ENCODE measurements at places on chromosomes 5 and 9. TPM values are rescaled to one million over a fixed set of nuclear protein-coding genes. Genes with fewer than 3 reads are reported as not detected.

POLR1E gene
- 19.3 TPM for polyA plus RNA-seq

ALDOB gene
- not detected for polyA plus RNA-seq

LECT2 gene
- polyA plus RNA-seq, result not detected

- DNase-seq, result peak; percentile 31
Measured at GRCh38 chr9:5442400-5443011, 4.8 kb upstream of the PLGRKT start.

DNA sequence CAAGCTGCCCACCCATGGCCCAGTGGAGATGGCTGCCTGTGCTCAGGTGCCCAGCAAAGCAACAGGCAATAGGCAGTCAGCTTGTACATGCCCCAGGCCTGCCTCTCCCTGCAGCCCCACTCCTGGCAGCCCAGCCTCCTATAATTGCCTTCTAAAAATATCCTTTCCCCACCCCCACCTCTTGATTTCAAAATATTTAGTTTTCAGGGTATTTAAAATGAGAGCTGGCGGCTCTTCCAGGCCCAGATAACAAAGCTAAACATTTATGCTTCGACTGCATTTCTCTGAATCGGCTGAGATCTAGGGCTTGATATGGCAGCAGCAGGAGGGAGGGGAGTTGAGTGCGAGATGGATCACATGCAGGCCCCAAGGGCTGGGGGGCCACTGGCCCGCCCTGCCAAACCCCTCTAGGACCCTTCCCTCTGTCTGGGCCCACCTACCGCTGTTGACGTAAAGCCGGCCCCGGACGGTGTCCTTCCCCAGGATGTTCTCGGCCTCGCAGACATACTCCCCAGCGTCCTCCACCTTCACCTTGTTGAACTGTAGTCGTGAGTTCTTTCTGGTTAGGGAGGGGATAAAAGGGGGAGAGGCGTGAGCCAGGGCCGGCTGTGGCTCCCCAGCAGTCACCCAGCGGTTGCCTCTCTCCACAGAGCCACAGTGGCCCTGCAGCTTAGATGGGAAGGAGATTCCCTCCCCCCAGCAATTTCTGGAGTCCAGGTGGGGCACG lies 85.0 kb downstream of the PSD2 start:
- DNase-seq, result no peak

- peak; percentile 50 for DNase-seq
Measured at GRCh38 chr9:34437006-34437925, 21.1 kb downstream of the FAM219A start.

DNA sequence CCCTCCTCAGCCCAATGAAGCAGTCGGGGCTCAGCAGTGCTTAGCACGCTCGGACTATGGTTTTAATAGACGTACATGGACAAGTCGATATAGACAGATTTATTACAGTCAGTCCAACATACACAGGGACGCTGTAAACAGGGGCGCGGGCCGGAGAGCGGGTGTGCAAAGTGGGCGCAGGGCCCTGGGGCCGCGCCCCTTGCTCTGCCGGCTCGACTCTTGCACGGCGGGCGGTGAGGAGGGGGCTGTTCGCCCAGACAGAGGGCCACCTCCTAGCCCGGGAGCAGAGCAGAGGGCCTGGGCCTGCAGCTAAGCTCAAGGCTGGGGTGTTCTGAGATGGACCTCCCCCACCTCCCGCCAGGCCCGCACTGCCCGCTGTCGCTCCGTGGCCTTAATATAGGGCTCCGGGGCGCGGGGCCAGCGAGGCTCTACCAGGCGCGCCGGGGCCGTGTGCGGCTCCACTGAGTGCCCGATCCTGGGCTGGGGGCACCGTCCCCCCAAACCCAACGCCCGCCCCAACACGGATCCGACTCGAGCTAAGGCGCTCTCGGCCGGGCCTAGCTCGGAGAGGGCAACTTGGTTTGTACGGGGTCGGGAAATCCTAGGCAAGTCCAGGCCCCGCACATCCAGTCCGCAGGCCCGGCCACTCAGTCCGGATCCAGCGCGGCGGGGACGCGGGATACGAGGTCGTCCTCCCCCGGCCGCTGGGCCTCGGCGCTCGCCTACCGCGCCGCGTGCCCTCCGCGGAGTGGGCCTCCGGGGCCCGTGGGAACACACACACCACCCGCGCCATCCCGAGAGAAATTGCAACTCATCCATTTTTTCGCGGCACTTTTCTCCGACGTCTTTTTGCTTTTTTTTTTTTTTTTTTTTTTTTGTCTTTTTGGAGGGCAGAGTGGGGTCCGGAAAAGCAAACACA lies 6.1 kb downstream of the PITX1 start:
- no peak for DNase-seq

CSF1R gene
- 10.4 TPM for polyA plus RNA-seq

- no peak for DNase-seq
Measured at GRCh38 chr9:116490321-116490720, 196.8 kb upstream of the TRIM32 start.

DNA sequence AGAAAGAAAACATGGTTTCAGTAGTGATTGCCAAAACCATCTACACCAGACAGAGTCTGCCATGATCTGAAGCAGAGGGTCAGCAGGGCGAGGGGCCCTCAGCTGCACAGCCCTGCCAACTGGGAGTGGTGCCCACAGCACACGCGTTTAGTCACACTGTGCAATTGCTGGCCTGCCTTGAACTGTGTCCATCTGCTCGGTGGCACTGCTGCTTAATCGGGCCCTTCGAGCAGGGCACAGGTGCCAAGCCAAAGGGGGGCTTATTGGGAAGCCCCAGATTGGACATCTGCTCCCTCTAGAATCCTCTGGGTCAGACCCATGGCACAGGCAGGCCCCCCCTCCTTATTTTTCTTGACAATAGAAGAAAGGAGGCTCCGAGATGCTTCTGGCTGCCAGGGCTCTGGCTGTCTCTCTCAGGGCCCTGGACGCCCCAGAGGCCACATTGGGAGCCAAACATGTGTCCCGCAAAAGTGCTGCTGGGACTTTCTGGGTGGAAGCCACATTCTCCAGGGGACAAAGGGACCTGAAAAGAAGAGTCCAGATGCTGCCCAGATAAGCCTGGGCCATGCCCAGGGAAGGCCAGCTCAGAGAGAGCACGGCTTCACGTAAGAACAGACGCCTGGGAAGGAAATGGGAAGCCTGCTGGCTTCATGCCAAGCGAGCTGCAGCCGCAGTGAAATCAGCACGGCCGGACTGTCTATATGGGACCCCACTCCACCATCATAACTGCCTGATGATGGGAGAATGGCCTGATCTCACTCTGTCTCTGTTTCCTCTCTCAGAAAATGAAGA lies 349.2 kb downstream of the GADD45G start:
- peak; percentile 11 for DNase-seq

BNC2 gene
- 6.5 TPM for polyA plus RNA-seq

GRCh38 chr5:58498340-58498942 lies 7.2 kb downstream of the GAPT start:
- DNase-seq, result no peak

SDHA gene
- polyA plus RNA-seq, result 224 TPM

- no peak for DNase-seq
Measured at GRCh38 chr9:124174433-124174832, 83.3 kb upstream of the NEK6 start.

- no peak for DNase-seq
Measured at GRCh38 chr5:37710965-37711364, 128.9 kb downstream of the GDNF start.

DNA sequence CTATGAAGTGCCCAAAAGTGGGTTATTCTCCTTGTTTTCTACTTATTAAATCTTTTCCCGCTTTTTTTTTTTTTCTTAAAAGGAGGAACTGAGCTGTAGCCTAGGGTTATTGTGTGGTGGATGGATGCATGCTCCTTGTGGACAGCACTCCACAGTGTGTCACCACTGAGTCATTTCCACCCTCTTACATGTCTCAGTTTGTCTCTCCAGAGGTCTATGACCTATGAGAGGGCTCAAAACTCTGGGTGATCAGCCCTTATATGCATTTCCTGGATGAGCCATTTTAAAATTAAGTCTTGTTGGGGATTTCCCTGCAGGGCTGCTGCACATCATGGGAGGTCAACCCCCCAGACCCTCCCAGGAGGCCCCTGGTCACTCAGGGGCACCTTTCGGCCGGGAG lies 102.2 kb upstream of the MOCS2 start:
- DNase-seq, result no peak

GRIN1 gene
- polyA plus RNA-seq, result not detected

PLPPR1 gene
- not detected for polyA plus RNA-seq

- no peak for DNase-seq
Measured at GRCh38 chr5:72596956-72597355, 89.7 kb upstream of the ZNF366 start.

REEP2 gene
- polyA plus RNA-seq, result 0.48 TPM

GRCh38 chr5:172452398-172453205 lies 1.7 kb downstream of the SH3PXD2B start:
- DNase-seq, result no peak

FOXI1 gene
- polyA plus RNA-seq, result not detected

DNA sequence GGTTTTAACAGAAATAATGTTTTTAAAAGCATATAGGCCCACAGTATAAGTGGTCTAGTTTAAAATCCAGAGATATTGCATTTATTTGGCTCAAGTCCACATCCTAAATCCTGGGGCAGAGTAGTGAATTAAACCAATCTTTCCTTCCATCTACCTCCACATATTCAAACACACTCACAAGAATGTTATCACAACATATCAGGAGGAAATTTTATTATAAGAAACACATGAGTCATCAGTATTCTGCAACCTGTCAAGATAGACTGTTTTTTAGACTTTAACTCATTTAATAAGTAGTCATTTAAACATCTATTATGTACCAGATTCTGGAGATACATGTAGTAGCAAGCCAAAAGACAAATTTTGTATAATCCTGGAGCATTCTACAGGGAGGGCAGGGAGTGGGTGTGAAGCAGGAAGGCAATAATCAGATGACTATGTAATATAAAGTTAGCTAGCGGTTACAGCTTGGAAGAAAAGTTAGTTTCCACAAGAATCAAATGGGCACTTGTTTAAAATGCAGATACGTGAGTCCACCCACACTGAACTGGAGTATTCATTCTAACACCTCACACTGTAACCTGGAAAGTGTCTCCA lies 187.3 kb upstream of the PIK3R1 start:
- DNase-seq, result no peak

DNA sequence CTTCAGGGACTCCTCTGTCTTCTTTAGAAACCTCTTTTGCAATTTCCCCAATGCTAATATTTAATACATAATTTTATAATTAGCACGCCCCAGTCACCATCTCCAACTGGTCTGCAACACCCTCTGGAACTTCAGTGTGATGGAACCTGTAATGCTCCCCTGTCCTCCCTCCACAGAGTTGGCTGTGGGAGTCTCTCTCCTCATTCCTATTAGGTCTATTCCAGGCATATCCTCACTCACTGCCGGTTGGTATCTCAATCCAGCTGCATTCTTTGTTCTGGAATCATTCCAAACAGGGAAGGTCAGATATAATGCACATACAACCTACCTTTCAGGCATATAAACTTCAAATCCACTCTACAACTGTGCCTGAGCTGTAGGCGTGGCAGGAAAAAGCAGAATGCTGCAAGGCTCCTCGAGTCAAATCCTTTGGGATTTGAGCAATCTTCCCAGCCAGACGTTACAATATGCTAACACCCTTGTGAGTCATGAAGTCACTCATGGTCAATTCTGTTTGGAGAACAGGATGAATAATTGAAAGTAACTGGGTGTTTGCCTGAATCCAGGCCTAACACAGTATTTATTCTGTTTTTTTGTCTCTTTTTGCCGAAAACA lies 293.8 kb downstream of the CWC27 start:
- no peak for DNase-seq

DNA sequence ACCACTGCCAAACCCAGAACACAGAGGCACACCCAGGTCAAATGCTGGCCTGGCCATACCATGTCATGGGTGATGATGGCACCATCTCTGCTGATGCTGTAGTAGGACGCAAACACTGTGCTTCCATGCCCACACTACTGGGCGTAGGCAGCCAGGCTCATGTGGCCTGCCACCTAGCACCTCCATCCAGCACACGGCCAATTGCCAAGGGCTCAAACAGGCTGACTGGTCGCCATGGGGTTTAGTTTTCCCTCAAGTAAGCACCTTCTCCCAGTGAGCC lies 39.4 kb downstream of the BICD2 start:
- no peak for DNase-seq

KIAA0825 gene
- 0.52 TPM for polyA plus RNA-seq

GRCh38 chr9:92550765-92551164 lies 15.0 kb upstream of the ECM2 start:
- no peak for DNase-seq

IFNA21 gene
- not detected for polyA plus RNA-seq

- DNase-seq, result no peak
Measured at GRCh38 chr5:30959238-30959637, 234.2 kb upstream of the CDH6 start.

- no peak for DNase-seq
Measured at GRCh38 chr9:70466976-70467561, 52.6 kb upstream of the KLF9 start.

- DNase-seq, result no peak
Measured at GRCh38 chr9:91223000-91223399, 138.7 kb downstream of the AUH start.

GFI1B gene
- not detected for polyA plus RNA-seq

AGXT2 gene
- not detected for polyA plus RNA-seq

GRCh38 chr5:93151896-93152295 lies 429.1 kb downstream of the NR2F1-AS1 start:
- DNase-seq, result no peak

DNA sequence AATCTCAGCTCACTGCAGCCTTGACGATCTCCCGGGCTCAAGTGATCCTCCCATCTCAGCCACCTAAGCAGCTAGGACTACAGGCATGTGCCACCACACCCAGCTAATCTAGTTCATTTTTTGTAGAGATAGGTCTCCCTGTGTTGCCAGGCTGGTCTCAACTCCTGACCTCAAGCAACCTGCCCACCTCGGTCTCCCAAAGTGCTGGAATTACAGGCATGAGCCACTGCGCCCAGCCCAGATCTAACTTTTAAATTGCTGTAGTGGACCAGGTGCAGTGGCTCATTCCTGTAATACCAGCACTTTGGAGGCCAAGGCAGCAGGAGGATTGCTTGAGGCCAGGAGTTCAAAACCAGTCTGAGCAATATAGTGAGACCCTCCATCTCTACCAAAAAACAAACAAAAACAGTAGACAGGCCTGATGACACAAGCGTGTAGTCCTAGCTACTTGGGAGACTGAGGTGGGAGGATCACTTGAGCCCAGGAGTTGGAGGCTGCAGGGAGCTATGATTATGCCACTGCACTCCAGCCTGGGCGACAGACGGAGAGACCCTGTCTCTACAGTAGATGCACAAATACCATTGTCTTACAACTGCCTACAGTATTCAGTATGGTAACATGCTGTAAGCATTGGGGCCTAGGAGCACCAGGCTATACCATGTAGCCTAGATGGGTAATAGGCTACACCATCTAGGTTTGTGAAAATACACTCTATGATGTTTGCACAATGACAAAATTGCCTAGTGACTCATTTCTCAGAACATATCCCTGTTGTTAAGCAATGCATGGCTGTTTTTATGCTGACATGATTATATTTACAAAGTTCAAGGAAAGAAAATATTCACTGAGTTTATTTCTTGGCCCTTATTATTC lies 1.5 kb upstream of the SIT1 start:
- no peak for DNase-seq

GRCh38 chr5:156819967-156820581 lies 30.0 kb upstream of the PPP1R2B start:
- no peak for DNase-seq

- no peak for DNase-seq
Measured at GRCh38 chr9:124309667-124310084, 51.9 kb downstream of the NEK6 start.

Measured in immature natural killer cell (primary cell).